Activated naive CD4-positive, alpha-beta T cell treated with anti-CD3 and anti-CD28 coated beads, Interleukin-2, amount 10 ng/mL, durations not matched to agents 5 hours and 36 hours (primary cell): ENCODE measurements at places on chromosomes 3 and 15. TPM values are rescaled to one million over a fixed set of nuclear protein-coding genes. Genes with fewer than 3 reads are reported as not detected.

The ALDH1A2 gene
- not detected for total RNA-seq

The CD80 gene
- total RNA-seq, result 14.0 TPM

The RBP2 gene
- not detected for total RNA-seq

The SPSB4 gene
- total RNA-seq, result not detected

The CACNA2D3 gene
- not detected for total RNA-seq

The MYO1E gene
- 30.1 TPM for total RNA-seq

The MCF2L2 gene
- total RNA-seq, result 2.1 TPM

The SLC12A8 gene
- total RNA-seq, result 0.34 TPM

The MEIS2 gene
- not detected for total RNA-seq

The NUP210 gene
- total RNA-seq, result 162 TPM

The SLC2A2 gene
- total RNA-seq, result not detected

The RASA2 gene
- total RNA-seq, result 46.9 TPM

The CA12 gene
- not detected for total RNA-seq

The GXYLT2 gene
- total RNA-seq, result not detected

The EIF4A2 gene
- 392 TPM for total RNA-seq

The SCG3 gene
- not detected for total RNA-seq

The SH2D7 gene
- not detected for total RNA-seq

The HES1 gene
- total RNA-seq, result 5.6 TPM

The ECE2 gene
- not detected for total RNA-seq

The WDR49 gene
- 0.24 TPM for total RNA-seq

The GP5 gene
- total RNA-seq, result 5.2 TPM

The WDR5B gene
- total RNA-seq, result 5.8 TPM

The ESYT3 gene
- 0.53 TPM for total RNA-seq

The ZPLD1 gene
- not detected for total RNA-seq

The HAUS2 gene
- total RNA-seq, result 31.5 TPM

The WDR93 gene
- total RNA-seq, result not detected

The ZNF620 gene
- total RNA-seq, result 3.4 TPM

The PLSCR2 gene
- not detected for total RNA-seq

The FILIP1L gene
- total RNA-seq, result 0.58 TPM

The COMMD4 gene
- total RNA-seq, result 83.3 TPM

The ROBO2 gene
- total RNA-seq, result not detected

The ZNF774 gene
- 1.0 TPM for total RNA-seq

The P4HTM gene
- 46.8 TPM for total RNA-seq

The FSIP1 gene
- 0.36 TPM for total RNA-seq

The CLSTN2 gene
- not detected for total RNA-seq

The ZFAND6 gene
- total RNA-seq, result 51.8 TPM

The ERICH6 gene
- 0.36 TPM for total RNA-seq

The EAF1 gene
- total RNA-seq, result 30.1 TPM

The MNS1 gene
- not detected for total RNA-seq

The GABRB3 gene
- 0.13 TPM for total RNA-seq

The GOLGA8G gene
- total RNA-seq, result not detected

The C2CD4A gene
- not detected for total RNA-seq

The RTP4 gene
- 10.9 TPM for total RNA-seq

The CSTA gene
- not detected for total RNA-seq

The PPP2R3A gene
- total RNA-seq, result 0.07 TPM

The CCDC13 gene
- total RNA-seq, result 0.28 TPM

The COL6A6 gene
- total RNA-seq, result not detected

The SCN5A gene
- total RNA-seq, result 0.14 TPM

The CAND2 gene
- 0.39 TPM for total RNA-seq

The CCDC39 gene
- total RNA-seq, result not detected

The LMAN1L gene
- total RNA-seq, result 0.38 TPM

The EPHB3 gene
- 0.17 TPM for total RNA-seq

The TMCO5A gene
- total RNA-seq, result not detected
